ENCODE measurements at places on chromosomes 1 and 21.

DNA sequence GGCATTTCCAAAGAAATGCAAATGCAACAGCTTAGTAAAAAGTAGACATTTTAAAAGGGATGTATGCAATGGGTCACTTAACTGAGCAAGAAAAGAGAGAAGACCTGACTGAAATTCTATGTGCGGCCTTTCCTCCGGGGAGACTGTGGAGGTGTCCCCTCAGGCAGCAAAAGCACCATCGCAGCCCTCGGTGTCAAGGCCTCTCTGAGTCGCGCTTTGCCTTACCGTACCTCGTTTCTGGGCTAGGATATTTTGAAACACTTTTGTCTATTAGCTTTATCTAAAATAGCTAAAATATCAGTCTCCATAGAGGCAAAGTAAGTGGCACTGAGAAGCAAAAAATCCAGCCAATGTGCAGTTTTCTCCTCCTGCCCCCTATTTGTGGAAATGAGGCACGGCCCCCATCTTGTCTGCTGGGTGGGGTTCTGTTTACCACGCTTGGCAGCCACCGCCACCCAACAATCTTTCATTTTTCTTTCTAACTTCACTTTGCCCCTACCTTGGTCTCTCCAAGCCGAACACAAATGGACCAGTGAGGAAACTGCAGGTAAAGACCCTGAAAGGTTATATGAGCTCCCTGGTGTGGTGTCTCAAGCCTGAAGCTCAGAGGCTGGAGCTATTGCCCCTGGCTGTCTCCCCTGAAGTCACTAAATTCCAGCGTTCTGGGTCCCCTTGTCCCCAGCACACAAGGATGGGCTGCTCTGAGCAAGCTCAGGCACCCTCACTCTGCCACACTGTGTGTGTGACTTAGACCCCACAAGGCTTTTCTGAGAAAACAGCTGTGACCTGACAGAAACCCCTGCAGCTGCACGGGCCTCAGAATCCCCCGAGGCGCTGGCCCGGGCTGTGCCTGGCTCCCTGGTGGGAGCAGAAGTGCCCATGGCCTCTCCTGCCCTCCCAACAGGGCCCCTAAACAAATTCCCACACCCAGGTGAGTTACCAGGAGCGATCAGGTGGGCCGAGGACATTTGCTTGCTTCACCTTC, 1.6 kb downstream of the CD247 start:
- peak; percentile 55 for DNase-seq

DNA sequence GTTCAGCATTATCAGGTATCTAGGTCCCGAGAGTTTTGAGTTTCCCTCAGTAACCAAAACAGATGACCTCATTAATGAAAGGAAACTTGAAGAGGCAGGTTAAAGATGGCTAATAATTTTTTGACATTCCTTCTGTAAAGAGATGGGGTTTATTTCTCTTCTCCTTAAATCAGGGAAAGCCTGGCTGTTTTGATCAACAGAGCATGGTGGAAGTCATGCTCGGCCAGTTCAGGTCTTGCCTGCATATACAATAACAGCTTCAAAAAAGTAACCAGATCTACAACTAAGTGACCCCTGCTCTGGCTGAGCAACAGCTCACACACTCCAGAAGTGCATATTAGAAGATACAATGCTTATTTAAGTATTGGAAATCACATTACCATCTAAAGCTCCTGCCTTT, 36.6 kb upstream of the POU2F1 start:
- DNase-seq = no peak

DNA sequence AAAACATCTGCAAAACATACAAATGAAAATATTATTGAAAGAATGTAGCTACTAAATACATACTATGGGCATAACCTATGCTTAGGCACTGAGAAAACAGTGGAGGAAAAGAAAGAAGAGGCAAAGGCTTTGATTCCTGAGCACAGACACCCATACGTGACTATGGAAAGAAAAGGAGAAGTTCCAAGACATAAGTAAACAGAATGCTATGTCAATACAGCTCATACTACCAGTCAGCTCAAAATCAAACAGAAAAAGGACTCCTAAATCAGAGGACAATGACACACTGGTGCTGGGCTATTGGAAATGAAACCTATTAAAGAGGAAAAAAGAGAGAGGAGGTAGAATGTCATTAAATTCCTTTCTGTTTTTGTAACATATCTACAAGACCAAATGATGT, 225.4 kb downstream of the SMYD3 start:
- no peak for DNase-seq

DNA sequence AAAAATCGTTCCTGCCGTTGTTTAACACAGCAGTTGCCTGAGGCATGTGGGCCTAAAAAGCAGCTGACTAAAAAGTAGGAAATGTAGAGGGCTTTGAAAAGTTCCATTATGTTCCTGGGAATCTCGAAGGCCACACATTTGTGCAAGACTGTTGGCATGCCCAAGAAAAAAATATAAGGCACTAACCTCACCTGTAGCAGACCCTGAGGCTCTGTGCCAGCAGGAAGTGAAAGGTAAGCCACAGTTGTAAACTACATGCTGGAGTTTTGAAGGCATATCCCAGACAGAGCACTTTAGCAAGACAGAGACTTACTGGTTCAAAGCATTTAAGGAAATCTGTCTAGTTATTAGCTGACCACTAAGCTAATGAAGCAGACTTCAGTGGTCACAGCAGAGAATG, 52.7 kb downstream of the TRMT1L start:
- DNase-seq = no peak

DNA sequence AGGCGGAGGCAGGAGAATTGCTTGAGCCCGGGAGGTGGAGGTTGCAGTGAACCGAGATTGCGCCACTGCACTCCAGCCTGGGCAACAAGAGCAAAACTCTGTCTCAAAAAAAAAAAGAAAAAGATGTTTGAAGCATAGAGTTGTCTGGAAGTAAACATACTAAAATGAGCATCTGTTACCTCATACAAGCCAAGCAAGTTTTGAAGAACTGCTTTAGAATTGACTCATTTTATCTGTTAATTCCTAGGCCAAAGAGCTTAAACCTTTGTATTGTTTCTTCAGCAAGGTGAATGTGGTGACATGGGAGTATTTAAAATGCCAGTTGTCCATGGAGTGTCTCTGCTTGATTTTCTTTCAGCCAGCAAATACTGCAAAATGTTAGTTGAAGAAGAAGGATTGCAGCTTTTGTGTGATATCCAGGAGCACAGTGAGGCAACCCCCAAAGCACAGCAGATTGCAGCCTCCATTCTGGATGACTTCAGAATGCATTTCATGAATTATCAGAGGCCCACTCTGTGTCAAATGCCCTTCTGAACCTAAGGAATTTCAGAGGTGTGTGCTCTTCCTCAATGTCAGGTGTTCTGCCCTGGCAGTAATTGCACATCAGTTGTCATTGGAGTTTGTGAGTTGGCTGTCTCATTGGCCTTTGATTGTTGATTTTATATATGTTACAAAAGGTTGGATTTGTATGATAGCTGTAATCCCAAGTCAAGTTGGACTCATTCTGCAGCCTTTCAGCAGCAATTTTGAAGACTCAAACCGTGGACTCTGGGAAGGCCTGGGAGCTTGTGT, 28.9 kb downstream of the ECHDC2 start:
- no peak for DNase-seq

- peak; percentile 15 for DNase-seq
Observed at GRCh38 chr1:161962091-161962887, 61.4 kb downstream of the OLFML2B start.

- no peak for DNase-seq
Observed at GRCh38 chr1:33169290-33170055, 12.4 kb downstream of the TRIM62 start.

- no peak for DNase-seq
Observed at GRCh38 chr1:47201179-47201578, 11.3 kb upstream of the PDZK1IP1 start.

DNA sequence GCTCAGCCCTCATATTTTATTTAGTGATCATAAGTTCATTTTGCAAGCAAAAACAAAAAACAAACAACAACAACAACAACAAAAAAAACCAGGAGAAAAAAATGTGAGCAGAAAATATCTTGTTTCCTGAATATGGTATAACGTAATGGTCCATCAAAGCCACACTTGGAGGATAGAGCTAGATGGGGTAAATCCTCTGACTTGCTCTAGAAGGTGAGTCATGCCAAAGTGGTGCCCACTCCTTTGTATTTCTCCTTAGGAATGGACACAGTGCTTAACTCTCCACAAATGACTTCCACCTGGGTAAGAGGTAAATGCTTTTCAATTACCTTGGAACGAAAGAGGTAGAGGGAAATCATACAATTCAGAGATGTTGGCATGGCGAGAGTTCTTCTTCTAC, 20.6 kb downstream of the PROX1 start:
- no peak for DNase-seq

DNA sequence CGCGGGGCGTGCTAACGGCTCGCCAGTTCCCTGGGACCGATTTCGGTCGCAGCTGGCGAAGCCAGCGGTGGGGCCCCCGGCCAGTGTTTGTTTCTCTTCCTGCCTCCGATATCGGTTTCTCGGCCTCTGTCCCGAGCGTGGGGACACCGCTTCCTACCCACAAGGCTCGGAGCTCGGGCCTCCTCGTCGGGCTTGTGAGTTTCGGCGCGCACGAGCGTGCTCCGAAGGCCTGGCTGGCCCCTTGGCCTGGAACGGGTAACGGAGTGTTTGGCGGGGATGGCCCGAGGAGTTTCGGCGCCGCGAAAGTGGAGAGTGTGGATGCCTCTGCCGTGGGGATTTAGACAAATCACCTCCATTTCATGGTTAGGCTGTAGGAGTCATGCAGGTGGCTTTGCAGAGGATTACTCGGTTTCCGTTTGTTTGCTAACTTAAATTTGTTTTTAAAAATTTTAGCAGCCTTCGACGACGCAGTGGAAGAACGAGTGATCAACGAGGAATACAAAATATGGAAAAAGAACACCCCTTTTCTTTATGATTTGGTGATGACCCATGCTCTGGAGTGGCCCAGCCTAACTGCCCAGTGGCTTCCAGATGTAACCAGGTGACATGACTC, 559 bp downstream of the RBBP4 start:
- no peak for DNase-seq

DNA sequence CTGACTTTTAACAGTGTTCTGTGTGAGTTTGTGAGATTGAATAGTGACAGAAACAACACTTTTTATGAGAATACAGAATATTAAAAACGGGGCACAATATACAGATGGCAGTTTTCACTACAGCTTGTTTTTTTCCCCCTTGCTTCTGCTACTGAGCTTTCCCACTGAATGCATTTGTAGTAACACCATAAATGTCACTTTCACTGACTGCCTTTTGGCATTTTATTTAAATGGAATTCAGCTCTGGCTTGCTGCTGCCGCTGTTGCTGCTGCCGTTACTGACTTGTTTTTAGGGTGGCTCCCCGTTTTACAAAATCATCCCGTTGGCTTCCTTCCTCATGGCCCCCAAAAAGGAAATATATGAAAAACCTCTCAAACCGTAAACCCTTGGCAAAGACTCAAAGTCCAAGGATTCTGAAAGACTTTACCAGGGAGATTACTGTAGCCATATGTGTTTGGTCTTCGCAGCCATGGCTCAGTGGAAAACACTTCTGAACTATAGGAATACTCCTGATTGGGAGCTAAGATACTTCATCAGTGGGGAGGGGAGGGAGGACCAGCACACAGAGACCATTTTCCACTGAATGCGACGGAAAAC, 151.0 kb downstream of the NUF2 start:
- DNase-seq = no peak

All from CD4-positive, alpha-beta memory T cell (primary cell).